Neural crest cell (in vitro differentiated cells): ENCODE measurements at places on chromosomes 16 and 17.
A peak's percentile ranks its signal among the peaks of the same experiment; 100 is the strongest.

DNA sequence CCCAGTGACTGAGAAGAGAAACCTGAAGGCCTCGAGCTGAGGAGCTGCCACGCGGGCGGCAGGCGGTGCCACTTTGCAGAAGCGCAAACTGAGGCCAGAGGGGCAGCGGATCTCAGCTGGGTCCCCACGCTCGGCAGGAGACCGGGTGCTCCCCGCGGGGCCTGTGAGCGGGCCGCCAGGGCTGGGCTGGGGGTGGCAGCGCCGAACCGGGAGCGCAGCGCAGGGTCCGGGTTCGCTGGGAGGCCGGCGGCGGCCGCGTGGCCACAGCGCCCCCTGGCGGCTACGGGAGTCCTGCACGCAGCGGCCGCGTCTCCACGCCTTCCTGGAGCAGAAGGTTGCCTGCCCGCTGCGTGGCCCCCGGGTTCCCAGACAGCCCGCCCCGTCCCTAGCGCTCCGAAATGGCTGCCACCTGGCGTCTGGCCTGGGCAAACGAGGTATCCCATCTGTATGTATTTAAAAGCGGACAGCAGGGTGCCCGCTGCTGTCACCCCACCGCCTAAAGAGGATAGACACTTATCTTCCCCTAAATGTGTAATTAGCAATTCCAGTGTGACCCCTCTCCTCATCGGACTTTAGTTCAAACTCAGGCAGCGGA lies 96.1 kb upstream of the CDH5 start:
- peak; percentile 79 for DNase-seq

DNA sequence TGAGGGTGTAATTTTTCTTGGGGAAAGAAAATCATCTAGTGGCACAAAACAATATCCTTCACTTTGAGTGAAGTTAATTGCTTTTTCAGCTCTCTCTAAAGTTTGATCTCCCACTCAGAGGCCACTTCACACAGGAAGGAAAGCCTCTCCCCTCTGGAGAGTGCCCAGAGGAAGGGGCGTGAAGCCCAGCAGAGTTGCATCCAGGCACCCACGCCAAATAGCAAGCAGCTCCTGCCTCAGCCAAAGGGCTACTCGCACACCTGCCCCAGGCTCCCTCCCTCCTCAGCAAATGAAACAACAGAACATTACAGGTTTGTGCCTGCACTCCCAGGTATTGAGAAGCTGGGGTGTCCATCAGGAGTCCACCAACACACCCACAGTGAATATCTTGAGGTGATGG lies 183.0 kb upstream of the RPL38 start:
- DNase-seq: no peak

- DNase-seq: no peak
Observed at GRCh38 chr17:73831699-73832098, 187.5 kb upstream of the SDK2 start.

GRCh38 chr16:24980077-24980793 lies 34.9 kb downstream of the ARHGAP17 start:
- no peak for DNase-seq

DNA sequence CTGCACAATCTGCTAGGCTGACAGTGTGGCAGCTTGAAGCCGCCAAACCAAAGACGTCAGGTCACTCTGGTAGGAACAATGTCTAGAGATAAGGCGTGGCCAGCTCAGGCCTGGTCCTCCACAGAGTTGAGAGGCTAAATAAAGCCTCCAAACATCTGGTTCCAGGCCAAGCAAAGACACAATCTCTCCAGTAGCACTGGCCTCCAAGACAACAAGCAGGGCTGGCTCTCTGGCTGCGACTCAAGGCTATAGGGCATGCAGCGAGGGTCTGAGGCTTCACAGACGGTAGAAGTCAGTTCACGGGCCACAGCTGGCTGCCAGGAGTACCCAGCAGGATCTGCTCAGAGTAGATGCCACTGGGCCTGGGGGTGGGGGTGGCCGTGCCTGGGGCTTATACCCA lies 75.6 kb downstream of the ABR start:
- no peak for DNase-seq
